OCI-LY7 (cell line): ENCODE measurements at places on chromosomes 1 and 21. TPM values are rescaled to one million over a fixed set of nuclear protein-coding genes. Genes with fewer than 3 reads are reported as not detected.

Gene ERO1B
- total RNA-seq = 11.0 and 14.2 TPM in 2 replicates

Gene AJAP1
- not detected in 2 replicates for total RNA-seq

Gene CSMD2
- not detected in 2 replicates for total RNA-seq

Gene INSRR
- total RNA-seq = not detected in 2 replicates

Gene MAEL
- not detected in 2 replicates for total RNA-seq

Gene LAPTM5
- total RNA-seq = 137 and 163 TPM in 2 replicates

Gene PTPN7
- total RNA-seq = 79.1 and 83.1 TPM in 2 replicates

Gene GPATCH3
- total RNA-seq = 15.2 and 17.4 TPM in 2 replicates

Gene HTR1D
- not detected in 2 replicates for total RNA-seq

Gene ANGPTL3
- not detected in 2 replicates for total RNA-seq

Gene C1QTNF12
- 6.1 and 7.0 TPM in 2 replicates for total RNA-seq
